NCI-H1930 (cell line): ENCODE measurements at places on chromosomes 16 and 17.

DNA sequence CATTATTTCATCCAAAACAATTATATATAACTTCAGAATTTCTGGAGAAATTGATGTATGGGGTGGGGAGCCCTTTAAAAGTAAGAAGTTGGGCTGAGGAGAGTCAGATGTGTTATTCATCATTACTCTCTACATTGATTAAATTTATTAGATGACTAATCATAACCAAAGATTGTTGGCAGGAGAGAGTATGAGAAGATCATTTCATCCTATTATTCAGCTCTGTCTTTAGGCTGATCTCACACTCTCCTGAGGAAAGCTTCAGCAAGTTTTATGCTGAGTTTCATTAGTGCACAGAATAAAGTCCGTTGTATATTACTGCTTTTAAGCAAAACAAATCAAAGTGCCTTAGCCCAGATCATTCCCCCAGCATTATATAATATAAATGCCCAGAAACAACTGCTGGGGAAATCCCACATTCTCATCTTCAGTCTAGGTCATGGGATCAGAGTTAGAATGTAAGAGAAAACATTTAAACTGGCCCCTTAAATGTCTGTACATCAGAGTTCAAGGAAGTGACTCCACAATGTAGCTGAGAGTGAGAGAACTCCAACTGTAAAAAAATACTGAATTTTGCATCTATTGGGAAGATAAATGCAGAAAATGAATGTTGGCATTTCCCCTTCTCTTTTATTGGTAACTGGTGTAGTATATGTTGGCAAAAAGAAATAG lies 130.1 kb upstream of the HLF start:
- DNase-seq: no peak

DNA sequence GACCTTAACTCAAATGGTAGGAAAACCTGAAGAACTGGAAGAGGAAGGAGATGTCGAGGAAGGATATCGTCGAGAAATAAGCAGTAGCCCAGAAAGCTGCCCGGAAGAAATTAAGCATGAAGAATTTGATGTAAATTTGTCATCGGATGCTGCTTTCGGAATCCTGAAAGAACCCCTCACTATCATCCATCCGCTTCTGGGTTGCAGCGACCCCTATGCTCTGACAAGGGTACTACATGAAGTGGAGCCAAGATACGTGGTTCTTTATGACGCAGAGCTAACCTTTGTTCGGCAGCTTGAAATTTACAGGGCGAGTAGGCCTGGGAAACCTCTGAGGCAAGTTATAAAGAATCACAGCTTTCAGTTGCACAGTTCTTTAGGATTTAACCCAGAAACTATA lies 15.5 kb downstream of the ERCC4 start:
- DNase-seq: no peak

- no peak for DNase-seq
These were observed 34.5 kb downstream of the ABCC1 start for GRCh38 chr16:15983898-15984297.

DNA sequence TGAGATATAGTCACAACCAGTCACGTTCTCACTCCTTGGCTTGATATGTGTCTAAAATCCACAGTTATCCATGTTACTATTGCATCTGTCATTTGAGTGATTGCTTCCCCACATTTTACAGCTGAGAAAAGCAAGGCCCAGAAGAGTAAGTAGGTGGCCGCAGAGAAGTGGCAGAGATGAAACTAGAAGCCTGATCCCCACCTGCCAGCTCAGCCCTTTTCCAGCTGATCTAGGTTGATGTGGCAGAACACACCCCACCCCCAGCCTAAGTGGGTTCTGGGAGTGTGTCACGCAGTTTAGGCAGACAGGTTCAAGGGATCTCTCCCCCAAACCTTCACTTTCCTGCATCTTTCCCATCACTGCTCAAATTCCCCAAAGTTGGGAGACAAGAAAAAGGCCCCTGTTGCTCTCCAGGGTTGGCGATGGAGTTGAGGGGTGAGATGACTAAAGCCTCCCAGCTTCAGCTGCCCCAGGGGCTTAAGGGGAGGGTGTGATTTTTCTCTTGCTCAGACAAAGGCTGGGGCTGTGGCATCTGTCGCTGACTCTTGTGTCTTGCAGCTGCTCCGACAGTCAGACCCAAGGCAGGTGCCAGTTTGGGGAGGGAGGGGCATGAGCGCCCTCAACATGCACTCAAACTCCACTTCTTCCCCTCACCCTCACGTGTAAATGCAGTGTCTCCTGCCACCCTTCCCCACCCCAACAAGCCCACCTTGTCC lies 48.9 kb upstream of the LHX1 start:
- DNase-seq: no peak

DNA sequence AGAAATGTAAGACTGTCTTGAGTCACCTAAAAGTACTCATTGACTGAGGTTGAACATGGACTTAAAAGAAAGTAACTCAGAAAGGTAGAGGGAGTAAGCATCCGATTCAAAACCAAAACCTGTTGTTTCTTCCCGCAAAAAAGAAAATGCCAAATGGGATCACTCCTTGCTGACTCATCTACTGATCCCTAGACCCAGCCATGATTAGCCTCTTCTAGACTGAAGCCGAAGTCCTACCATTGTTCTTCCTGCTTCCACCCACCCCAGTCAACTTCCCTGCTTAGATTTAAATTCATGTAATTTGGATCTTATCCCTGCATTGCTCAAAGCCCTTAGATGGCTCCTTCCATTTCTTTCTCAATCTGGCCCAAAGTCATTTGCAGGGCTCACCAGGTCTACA lies 760.5 kb upstream of the SOX9 start:
- no peak for DNase-seq

DNA sequence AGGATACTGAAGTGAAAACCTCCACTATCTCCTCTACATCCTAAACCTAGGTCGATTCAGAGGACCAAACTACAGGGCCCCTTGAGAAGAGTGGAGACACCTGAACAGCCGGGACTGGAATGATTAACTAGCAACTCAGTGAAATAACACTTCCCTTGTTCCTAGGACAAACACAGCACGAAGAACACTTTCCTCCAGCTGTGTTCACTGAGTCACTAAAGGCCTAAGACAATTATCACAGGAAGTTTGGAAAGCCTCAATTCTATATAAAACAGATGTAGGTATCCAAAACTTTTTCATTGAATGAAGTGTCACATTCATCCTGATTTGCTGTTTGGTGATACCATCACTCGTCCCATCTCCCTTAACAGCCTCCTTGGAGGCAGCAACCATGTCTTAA lies 15.5 kb upstream of the CUEDC1 start:
- DNase-seq: no peak
